ENCODE measurements at places on chromosomes 5 and 9.
A peak's percentile ranks its signal among the peaks of the same experiment; 100 is the strongest.

GRCh38 chr5:128537221-128537999, 635 bp downstream of the FBN2 start:
- DNase-seq, result no peak

- no peak for DNase-seq
Measured at GRCh38 chr9:94445863-94446262, 109.0 kb upstream of the PCAT7 start.

GRCh38 chr9:69379270-69379982, 54.4 kb downstream of the ENTREP1 start:
- DNase-seq, result no peak

DNA sequence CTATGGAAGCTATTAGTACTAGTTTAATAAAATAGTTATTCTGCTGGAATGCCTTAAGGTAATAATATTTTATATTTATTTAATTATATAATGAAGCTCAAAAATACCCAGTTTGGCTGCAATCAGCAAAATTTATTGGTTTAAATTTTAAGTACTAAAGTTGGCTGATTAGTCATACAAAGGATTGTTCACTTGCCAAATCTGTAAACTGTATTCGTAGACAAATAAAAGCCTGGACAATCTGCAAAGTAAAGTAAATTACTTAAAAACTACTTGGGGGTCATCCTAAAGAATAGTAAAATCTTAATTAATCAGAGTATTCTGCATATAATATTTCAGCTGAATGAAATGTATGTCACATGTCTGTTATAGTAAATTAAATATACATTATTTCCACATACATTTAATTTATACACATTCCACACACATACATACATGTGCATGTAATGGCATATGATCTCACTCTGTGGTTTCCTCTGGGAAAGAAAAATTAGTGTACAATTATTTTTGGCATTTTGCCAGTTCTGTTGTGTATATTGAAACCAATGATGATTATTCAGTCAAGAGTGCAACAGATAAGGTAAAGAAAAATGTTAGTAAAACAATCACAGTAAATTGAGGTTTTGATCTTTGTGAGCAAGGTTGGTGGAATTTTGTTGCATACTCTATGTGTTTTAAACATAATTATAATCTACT, 455.9 kb downstream of the CDH9 start:
- no peak for DNase-seq

- peak; percentile 77 for DNase-seq
Measured at GRCh38 chr5:134554319-134555222, 29.1 kb downstream of the JADE2 start.

DNA sequence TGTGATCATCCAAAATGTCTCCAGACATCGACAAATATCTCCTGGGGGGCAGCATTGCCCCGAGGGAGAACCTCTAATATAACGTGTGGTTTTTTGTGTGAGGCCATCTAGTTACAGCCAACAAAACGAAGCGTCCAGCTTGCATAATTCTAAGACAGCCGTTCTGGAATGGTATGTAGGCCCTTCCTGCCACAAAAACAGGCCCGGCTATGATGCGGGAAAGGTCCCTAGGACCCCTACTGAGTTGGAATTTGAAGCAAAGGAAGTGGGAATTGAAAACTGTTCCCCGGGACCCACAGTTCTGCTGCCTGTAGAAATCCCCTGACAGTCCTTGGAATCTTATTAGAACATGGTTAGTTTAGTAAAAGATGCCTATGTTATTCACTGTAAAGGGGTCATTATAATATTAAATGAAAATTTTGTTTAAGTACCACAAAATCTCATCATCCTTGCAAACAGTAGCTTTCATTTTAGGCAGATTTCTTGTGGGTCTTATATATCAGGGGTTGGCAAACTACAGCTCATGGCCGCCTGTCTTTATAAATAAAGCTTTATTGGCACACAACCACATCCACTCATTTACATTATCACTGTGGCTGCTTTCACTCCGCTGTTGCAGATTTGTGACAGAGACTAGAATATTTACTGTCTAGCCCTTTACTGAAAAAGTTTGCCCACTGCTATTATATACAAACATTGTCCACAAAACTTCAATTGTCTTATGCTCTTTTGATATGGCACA, 70.7 kb downstream of the MSX2 start:
- DNase-seq, result no peak

DNA sequence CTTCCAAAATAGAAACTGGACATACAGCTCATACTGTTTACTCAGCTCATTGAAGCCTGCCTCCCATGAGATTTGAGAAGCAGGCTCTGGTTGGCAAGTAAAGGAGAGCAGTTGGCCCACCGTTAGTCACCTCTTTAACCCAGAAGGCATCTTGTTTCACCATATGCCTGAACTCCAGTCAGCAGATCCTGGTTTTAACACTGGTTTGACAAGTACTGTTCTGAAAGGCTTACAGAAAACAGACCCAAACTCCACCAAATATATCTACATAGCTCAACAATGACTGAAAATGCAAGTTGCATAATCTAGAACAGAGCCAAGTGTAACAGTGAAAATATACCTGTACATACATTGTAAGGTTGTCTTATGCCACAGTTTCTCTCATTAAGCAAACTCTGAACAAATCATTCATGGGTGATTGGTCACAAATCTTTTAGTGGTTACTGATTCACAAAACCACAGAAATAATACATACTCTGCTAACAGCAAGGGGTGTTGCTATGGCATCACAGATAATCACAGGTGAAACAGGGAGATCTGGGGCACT, 198.8 kb downstream of the BNC2 start:
- DNase-seq, result no peak

All from T47D (cell line).